CD4-positive, alpha-beta T cell treated with Interleukin-10 for 1 hour (primary cell): ENCODE measurements at places on chromosomes 1 and 21.
A peak's percentile ranks its signal among the peaks of the same experiment; 100 is the strongest.

- DNase-seq, result no peak
Observed at GRCh38 chr1:166273618-166274017, 106.8 kb upstream of the FAM78B start.

DNA sequence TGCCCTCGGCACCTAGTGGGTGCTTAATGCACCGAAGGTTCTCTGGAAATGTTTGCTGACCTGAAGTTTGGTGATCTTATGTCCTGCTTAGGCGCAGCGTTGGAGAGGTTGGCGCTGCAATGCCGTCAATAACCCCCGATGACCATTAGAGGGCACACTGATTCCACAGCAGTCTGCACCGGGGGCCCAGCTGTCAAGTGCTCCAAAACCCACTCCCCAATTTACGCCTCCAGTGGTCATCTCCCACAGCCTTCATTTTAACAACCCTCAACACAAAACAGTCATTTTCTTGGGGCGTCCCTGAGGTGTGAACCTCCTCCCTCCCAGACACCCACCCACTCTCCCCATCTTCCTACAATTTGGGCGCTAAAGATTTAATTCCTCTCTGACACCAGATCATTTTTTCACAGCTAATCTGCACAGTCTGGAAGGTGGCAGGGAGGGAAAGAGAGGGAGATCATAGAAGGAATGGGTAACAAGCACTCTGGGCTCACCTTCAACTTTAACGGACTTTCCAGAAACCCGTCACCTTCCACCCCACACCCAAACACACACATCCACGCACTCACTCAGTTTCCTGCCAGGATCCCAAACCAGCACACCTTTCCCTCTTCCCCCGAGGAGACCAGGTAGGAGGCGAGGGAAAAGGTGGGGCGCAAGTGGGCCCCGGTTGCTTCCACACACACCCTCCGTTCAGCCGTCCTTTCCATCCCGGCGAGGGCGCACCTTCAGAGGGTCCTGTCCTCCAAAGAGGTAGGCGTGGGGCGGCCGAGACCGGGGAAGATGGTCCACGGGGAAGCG lies 570 bp upstream of the NPR1 start:
- DNase-seq, result peak; percentile 59

GRCh38 chr1:230381585-230381984 lies 44.5 kb downstream of the PGBD5 start:
- DNase-seq, result no peak

DNA sequence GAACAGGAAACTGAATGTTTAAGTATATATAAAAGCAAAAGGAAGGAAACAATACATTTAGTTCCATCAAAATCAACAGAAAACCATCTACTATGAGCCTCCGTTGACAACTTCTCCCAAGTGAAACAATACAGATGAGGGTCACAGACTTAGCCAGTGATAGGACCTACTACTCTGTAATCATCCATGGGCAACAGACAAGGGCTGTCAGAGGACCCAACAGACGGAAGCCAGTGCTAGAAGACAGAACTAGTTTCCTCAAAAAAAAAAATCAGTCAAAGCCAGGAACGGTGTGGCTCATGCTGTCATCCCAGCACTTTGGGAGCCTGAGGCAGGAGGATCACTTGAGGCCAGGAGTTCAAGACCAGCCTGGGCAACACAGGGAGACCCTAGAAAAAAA lies 20.6 kb downstream of the RERE start:
- DNase-seq, result no peak

- DNase-seq, result peak; percentile 40
Observed at GRCh38 chr1:66247415-66248208, 286.3 kb upstream of the SGIP1 start.

DNA sequence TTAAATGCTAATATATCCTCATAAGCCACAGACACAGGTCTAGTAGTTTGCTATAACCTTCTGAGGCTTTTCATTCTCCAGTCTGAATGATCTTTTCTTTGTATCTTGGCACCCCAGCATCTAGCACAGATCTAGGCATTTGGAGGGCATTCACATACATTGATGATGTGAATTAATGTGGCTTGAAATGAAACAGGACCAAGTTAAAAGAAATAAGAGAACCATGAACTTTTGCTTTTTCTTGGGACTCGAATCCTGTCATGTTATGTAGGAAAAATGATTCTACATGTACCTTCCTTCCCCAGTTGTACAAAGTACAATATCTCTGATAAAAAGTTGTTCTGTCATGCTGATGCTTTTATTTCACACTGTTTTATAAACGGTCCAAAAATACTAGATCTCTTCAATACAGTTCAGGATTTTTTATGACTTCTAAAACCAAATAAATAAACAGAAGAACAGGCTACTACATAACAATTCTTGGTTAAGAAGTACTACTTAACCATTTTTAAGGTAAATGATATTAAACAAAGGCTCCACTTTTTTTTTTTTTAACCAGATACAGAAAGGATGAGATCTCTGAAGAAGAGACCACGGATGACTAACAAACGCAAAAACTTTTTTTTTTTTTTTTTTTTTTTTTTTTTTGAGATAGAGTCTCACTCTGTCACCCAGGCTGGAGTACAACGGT lies 3.0 kb downstream of the SORT1 start:
- no peak for DNase-seq

- DNase-seq, result no peak
Observed at GRCh38 chr1:44985747-44986359, 542 bp downstream of the EIF2B3 start.

DNA sequence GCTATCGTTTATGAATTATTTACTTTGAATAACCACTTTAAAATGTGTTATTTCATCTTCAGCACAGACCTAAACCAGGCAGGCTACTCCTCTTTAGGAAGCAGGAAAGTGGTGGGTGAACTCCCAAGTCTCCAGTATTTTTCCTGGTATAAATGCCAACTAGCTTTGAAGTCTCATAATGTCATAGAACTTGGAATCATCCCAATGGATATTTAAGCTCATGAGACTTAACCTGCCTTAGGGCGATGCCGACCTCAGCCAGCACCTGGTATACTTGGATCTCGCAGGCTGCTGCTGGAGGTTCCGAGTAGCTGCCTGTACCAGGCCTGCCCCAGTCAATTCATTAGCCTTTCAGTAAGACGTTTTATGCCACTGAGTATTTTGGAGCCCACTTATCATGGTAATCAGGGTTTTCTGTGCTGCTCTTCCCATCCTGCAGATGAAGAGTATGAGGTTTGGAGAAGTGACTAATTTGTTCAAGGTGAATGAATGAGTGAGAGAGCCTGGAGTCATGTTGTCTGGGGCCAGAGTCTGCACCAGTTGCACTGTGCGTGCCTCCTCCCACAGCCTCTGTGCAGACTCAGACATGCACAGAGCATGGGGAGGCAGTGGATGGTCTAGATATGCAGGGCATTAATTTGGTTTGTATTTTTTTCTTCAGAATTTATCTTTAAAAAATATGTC lies 34.9 kb downstream of the VANGL1 start:
- DNase-seq, result no peak

DNA sequence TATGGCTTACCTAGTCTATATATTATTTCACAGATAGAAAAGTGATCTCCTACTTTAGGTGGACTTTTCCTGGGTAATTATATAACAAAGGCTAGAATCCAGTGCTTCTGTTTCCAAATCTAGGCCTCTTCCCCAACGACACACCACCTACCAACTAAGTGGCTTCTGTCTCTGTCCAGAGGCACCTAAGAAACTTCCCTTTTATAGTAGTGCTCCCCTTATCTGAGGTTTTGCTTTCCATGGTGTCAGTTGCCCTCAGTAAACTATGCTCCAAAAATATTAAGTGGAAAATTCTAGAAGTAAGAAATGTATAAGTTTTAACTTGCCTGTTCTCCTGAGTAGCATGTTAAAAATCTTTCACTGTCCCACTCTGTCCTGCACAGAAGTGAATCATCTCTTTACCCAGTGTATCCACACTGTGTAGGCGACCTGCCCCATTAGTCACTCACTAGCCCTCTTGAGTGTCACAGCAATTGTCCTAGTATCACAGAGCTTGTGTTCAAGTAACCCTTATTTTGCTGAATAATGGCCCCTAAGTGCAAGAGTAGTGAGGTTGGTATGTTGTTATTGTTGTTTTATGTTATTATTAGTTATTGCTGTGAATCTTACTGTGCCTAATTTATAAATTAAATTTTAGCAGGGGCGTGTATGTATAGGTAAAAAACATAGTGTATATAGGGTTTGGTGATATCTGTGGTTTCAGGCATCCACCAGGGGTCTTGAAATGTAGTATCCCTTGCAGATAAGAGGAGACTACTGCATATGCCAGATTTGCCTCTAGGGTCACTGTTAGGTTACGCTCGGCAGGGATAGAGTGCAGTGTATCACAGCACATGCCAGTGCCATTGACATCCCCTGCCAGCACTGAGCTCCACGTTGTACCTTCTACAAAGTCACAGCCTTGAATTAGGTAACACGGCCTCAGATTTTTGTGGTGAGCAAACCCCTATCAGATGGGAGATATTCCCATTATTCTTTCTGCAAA lies 14.7 kb upstream of the CD53 start:
- no peak for DNase-seq

- peak; percentile 75 for DNase-seq
Observed at GRCh38 chr1:152036267-152037216, at the start of gene S100A11. Gene S100A11 (minus strand): TSS chr1:152037004. CDS start chr1:152036915, 89 bp downstream.

DNA sequence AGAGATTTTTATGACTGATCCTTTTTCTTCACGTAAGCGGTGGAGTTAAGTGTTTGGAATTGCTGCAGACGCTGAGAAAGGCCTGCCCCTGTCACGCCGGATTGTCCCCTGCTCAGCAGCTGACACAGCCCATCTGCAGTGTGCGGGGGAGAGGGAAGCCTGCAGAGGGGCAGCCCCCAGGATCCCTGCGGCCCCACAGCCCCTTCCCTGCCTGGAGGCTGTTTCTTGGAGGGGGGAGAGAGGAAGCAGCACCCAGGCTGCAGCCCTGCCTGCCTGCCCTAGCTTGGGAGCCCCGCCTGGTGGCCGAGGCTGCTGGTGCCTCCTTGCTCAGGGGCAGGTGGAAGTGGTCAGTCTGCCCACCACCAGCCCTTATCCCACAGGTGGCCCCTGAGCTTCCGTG lies 50.7 kb downstream of the PRDM16 start:
- DNase-seq, result no peak

GRCh38 chr1:197961933-197962332 lies 44.8 kb downstream of the LHX9 start:
- no peak for DNase-seq

DNA sequence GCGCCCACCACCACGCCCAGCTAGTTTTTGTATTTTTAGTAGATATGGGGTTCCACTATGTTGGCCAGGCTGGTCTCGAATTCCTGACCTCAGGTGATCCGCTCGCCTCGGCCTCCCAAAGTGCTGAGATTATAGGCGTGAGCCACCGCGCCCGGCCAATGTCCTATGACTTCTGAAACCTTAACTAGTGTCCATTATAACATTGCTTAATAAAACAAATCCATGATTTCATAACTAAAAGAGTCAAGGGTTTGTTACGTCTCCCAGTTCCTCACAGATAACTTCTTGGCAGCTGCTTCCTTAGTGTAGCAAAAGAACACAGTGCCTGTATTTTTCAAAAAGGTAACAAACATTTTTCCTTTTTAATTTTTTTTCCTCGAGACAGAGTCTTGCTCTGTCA lies 53.6 kb downstream of the FBXO42 start:
- no peak for DNase-seq

DNA sequence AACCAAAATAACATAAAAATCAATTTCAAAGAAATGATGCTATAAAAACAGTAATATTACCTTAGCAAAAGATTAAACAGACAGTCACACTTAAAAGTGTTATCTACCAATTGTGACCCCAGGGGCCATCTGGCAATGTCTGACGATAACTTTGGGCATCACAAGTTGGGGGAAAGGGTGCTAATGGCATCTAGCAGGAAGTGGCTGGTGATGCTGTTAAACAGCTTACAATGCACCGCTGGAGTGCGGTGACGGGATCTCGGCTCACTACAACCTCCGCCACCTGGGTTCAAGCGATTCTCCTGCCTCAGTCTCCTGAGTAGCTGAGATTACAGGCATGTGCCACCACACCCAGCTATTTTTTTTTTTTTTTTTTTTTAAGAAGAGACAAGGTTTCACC lies 27.6 kb downstream of the NUP133 start:
- no peak for DNase-seq

- DNase-seq, result no peak
Observed at GRCh38 chr1:238281418-238281817, 390.7 kb upstream of the ZP4 start.

DNA sequence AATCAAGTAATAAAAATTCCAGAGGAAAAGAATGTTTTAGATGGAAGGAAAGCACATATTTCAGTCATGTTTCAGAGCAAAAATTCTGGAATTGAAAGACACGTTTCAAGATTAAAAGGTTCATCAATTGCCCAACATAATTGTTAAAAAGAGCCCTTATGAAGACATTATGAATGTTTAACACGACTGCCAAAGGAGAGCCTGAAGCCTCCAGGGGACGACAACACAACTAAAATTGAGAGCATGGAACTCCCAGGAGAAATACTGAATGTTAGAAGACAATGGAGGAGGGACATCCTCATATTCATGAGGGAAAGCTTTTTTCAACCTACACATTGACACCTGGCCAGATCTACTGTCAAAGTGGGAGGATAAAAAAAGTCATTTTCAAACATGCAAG lies 16.0 kb downstream of the OR2T11 start:
- peak; percentile 48 for DNase-seq

DNA sequence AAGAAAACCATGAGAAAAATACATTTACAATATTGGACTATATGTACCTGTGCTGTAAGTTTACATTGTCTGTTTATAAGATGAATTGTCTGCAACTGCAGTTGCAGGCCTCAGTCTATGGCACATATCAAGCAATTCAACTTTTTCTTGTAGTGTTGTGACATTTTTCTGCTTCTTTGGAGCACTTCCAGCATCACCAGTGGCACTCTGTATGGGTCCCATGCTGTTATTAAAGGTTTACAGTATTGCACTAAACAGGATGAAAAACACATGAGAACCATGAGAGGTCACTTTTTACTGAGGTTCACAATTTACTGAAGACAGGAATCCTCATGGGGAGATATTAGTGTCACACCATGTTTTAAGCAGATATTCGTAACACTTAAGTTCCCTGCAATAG lies 118.6 kb downstream of the GRIK1 start:
- no peak for DNase-seq

DNA sequence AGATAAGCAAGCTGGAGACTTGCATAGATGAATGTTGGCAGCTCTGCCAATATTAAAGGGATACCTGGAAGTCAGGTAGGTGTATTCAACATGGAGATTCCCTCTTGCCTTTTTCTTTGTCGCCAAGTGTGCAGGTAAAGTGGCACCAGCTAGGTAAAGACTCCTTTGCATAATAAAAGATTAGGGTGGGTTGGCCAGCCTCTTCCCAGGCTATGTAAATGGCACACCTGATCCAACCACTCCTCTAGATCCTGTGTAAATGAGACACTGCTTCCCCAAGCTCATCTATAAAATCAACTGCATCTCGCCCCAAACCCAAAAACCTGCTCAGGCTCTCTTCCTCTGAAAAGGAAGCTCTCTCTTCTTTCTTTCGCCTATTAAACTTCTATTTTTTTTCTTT lies 100.8 kb upstream of the DSCAM start:
- no peak for DNase-seq

DNA sequence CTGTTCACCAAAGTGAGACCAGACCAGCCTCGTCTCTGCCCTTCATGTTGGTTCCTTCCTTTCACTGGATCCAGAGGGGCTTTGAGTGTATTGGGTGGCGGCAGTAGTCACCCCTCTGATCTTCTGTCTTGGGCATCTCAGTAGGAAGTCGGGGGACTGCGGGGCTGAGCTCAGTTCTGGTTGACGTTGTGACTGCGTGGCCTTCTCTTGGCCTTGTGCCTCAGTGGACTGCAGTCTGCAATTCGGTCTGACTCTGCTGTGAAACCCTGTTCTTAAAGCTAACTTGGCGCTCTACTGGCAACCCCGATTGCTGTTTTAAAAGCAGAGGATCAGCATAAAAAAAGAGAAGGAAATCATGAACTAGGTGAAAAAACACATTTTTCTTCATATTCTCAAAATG lies 56.7 kb downstream of the SLC37A1 start:
- DNase-seq, result no peak
